ENCODE measurements at places on chromosomes 3 and 15.

DNA sequence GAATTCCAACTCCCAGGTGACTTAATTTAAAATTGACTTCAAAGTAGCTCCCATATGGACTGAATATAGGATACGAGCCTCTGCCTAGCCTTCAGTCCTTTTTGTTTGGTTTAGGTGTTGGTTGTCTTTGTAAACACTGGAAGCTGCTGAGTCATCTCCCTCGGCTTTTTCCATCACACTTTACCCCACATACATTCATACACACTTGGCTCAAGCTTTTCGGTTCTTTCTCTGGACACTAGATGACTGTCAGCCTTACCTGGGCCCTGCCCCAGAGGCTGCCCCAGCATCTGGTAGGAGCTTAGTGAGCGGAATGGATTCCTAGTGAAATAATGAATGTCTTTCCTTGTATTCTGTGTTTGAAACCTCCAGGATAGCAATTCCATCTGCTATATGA, 201.5 kb upstream of the IL12A start:
- DNase-seq: no peak

DNA sequence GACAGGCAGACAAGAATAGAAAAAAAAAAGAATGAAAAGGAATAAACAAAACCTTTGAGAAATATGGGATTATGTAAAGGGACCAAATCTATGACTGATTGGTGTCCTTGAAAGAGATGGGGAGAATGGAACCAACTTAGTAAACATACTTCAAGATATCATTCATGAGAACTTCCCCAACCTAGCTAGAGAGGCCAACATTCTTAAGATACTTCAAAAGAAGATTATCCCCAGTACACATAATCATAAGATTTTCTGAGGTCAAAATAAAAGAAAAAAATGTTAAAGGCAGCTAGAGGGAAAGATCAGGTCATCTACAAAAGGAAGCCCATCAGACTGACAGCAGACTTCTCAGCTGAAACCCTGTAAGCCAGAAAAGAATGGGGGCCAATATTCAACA, 91.4 kb upstream of the PSMD6 start:
- DNase-seq: no peak

- DNase-seq: no peak
Measured at GRCh38 chr3:118734664-118735063, 300.0 kb downstream of the IGSF11 start.

- DNase-seq: no peak
Measured at GRCh38 chr3:54322354-54322753, 200.0 kb downstream of the CACNA2D3 start.

GRCh38 chr15:52805351-52806283, 15.5 kb upstream of the ONECUT1 start:
- no peak for DNase-seq
